Esophagus mucosa (tissue), 1 donor: ENCODE measurements at places on chromosomes 13 and 19. TPM values are rescaled to one million over a fixed set of nuclear protein-coding genes. Genes with fewer than 3 reads are reported as not detected.

- ATAC-seq = no peak
Observed at GRCh38 chr19:14796021-14796420, 17.7 kb upstream of the ADGRE2 start.

- peak; percentile 89 for ATAC-seq
Observed at GRCh38 chr13:51488212-51488611, 35.4 kb upstream of the INTS6 start.

DNA sequence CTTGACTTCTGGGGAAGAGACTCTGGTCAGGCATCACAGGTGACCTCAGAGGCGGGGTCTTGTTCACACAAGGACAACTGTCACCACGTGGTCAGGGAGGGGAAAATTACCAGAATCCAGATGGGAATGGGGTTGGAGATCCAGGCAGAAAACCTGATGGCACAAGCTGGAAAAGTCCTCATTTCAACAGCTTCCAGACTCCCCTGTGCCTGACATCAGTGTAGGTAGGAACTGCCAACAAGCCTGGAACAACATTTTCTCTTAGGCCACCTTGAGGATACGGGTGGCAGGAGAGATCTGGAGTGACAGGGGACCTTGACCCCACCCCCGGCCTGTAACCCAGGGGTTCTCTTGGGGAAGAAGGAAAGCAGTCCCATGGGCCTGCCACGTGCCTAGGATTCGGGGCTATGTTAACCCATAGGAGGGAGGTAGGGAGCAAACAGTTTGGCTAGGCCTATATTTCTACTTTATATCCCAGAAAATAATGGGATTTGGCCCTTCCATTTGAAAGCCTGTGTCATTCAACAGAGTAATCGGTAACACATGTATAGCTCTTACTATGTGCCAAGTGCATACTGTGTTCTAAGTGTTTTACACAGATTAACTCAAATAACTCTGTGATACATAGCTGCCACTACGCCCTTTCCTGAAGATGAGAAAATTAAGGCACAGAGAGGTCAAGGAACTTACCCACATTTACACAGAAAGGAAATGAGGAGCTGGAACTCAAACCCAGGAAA, 44.9 kb upstream of the C13orf42 start:
- no peak for ATAC-seq

DNA sequence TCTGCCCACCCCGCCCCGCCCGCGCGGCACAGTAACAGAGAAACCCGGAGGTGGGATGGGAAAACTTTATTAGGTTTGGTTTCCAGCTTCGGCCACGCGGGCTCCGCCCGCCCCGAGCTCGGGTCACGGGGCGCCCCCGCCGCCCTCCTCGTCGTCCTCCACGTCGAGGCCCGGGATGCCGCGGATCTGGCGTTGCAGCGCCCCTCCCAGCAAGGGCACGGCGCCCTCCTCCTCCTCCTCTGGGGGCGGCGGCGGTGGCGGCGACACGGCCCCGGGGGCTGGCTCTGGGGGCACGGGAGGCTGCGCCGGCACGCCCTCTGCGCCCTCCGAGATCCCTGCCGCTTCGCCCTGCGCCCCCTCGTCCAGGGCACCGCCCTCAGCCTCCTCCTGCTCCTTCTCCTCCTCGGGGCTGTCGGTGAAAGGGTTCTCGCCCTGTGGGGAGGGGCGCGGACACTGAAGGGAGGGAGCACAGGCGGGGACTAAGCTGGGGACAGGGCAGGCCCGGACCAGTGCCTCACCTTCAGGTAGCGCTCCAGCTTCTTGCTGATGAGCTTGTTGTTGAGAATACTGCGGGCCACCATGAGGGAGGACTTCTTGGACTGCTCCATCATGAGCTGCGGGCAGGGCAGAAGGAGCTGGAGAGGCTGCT, 536 bp upstream of the AKAP8 start:
- peak; percentile 71 for ATAC-seq

DNA sequence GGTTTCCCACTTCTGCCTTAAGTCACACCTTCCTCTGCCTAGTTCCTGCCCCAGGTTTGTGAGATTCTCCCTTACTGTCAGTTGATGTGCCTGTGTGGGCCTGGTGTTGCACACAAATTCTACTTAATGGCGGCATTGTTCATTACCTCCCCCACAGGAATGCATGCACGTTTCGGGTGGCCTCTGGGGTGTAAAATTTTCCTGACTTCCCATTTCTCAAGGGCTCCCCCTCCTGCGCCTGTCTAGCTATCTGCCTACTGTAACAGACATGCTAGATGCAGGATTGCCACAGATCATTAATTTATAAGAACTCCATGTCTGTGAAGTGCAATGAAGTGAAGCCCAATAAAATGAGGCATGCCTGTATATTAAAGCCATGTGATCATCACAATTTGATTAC, 1466.3 kb downstream of the PCDH9 start:
- no peak for ATAC-seq

DNA sequence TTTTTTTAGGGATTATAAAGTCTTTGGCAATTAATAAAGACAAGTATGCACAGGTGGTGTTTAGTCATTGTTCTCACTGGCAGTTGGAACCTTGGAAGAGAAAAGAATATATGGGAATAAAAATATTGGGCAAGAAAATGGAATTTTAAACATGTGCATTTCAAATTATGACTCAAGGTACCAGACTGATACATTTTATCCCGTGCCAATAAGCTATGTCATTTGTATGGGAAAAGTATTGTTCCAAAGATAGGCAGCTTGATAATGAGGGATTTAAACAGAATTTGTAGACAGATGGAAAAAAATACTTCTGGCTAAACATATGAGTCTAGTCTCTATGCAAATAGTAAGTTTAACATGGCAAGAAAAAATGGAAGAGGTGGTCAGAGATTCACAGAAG, 169.5 kb upstream of the UFM1 start:
- ATAC-seq = no peak

DNA sequence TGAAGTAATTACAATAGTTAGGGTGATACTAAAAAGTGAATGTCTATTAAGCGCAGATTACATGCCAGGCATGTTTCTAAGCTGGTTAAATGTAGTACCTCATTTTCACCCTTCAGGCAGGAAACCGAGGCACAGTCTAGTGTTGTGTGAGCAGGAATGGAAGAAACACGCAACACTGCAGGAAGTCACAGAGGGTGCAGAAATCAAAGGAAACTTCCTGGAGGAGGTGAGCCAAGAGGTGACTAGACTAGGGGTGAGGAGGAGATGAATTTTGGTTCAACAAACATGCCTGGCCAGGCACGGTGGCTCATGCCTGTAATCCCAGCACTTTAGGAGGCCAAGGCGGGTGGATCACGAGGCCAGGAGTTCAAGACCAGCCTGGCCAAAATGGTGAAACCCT, 41.8 kb downstream of the ZNF473 start:
- peak; percentile 20 for ATAC-seq

- no peak for ATAC-seq
Observed at GRCh38 chr19:48749571-48750198, 2.8 kb downstream of the FUT1 start.

- ATAC-seq = peak; percentile 16
Observed at GRCh38 chr19:1279782-1280341, 4.5 kb downstream of the FAM174C start.

DNA sequence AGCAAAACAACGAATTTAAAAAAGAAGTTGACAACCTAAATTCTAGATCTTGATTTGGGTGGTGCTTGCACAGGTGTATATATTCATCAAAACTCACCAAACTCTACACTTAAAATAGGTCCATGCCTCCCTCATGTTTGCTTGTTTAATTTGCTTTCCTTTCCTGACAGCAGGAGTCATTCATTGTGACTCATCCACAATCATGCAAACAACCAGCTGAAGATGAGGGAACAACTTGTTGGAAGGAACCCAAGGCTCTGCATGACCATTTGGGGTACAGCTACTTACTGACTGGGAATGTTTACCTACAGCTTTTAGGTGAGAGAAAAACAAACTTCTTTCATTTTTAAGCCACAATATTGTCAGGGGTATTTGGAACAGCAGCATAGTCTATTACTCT, 96.6 kb downstream of the RXFP2 start:
- no peak for ATAC-seq

DNA sequence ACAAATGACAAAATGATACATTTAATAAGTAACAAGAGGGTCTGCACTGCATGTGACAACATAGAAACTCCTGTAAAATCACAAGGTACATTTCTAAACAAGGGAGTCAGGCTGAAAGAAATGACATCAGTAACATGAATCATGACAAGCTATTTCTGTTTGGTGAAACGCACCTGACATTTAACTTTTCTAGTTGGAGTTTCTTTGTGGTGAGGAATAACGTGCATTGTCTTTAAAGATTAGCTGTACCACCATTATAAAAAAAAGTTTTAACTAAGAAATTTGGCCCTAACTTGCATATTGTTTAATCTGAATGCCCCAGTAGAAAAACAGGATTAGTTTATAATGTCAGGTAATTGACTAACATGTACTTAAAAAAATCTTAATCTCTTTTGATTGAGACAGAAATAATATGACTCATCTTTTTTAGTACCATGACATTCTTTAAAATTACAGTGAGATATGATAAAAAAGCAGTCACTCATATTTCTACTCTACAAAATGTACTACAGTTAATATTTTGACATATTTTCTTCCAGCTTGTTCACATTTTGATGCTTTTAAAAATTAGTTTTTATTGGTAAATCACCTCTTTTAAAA, 418.2 kb downstream of the KLF12 start:
- ATAC-seq = peak; percentile 83

DNA sequence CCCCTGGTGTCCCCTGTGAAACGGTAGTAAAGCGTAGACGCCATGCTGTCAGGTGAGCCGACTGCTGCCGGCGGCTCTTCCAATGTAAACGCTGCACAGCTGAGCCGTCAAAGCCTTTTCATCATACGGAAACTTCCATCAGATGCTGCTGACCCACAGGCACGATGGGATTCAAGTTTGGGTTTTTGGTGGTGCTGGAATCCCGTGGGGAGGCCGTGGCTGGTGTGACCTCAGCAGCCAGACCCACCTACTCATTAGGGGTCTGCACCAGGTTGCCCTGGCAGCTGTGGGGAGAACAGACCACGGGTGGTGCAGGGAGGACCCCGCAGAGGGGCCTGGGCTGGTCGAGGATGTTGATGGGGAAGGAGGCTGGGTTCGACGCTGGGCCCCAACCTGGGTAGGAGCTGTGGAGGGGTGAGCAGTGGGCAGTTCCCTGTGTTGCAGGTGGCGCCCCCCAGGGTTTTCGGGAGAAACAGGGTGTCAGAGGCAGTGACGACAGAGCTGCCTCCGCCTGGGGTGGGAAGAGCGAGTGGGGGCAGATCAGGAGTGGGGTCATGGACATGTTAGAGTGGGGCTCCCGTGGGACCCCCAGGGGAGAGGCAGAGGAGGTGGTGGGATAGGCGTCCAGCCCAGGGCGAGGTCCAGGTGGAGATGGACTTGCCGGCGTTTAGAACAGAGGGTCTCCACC, 6.6 kb downstream of the GRIN3B start:
- ATAC-seq = no peak

- ATAC-seq = no peak
Observed at GRCh38 chr13:23965346-23965745, 68.0 kb upstream of the C1QTNF9B start.

DNA sequence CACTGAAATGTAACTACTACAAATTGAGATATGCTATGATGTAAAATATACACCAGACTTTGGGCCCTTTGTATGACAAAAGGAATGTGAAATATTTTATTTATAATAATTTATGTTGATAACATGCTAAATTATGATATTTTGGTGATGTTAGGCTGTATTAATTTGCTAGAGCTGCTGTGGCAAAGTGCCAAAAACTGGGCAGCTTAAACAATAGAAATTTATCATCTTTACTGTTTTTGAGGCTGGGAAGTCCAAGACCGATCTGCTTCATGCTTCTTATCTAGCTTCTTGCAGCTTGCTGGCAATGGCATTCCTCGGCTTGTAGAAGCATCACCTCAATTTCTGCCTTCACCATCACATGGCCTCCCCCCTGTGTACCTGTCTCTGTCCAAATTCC, 245.0 kb downstream of the GPC5 start:
- ATAC-seq = no peak

GRCh38 chr19:1474011-1474764, 4.8 kb downstream of the C19orf25 start:
- ATAC-seq = no peak

DNA sequence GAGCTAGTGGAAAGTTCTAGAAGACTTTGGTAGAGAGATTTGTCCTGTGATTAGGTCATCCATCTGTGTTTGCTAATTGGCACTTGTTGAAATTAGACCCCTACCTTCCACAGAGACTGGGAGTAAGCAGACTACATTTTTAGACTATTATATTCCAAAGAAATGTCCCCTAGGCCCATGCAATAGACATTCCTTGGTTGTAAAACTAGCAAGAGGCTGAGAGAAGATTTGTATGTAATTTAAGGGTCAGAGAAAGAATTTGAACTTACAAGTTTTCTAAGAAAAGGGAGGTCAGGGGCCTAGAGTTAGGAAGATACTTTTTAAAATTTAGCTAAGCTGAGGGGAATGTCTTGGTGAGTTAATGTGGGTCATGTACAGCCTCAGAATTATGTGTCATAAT, 470.7 kb upstream of the SLITRK1 start:
- ATAC-seq = no peak

DNA sequence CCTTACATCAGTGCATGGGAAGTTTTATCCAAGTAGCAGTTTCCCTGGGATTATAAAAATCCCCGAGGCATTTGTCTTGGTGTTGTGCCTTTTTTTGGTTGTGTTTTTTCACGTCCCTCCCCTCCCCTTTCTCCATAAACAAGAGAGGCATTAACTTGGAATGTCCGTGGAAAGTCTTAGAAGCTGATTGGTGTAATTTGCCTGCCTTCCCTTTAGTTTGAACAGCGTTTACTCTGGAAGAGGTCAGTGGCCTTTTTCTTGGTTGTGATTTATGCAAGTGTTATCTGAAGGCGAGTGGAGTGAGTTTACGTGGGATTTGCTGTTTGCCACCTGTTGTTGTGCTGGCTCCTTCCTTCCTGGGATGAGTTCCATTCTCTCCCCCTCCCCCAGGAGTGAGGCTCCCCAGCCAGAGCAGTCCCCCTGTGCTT, 7.2 kb downstream of the ACTN4 start:
- no peak for ATAC-seq

The ZNF320 gene
- total RNA-seq = 3.8 TPM

The OSCAR gene
- total RNA-seq = 0.40 TPM

The ZNF90 gene
- 0.96 TPM for total RNA-seq

The PRKCG gene
- total RNA-seq = not detected

The ZNF429 gene
- 5.3 TPM for total RNA-seq

The ZFP14 gene
- total RNA-seq = 1.2 TPM
